Renal pelvis (tissue), 12 donors: ENCODE measurements at places on chromosomes 5 and 9. TPM values are rescaled to one million over a fixed set of nuclear protein-coding genes. Genes with fewer than 3 reads are reported as not detected.

Gene HMMR
- polyA plus RNA-seq = 21.9 TPM

Gene PCDHB11
- 3.8 TPM for polyA plus RNA-seq

Gene AGXT2
- 26.9 TPM for polyA plus RNA-seq

Gene C9orf50
- 1.2 TPM for polyA plus RNA-seq

Gene TRAF1
- 4.9 TPM for polyA plus RNA-seq

DNA sequence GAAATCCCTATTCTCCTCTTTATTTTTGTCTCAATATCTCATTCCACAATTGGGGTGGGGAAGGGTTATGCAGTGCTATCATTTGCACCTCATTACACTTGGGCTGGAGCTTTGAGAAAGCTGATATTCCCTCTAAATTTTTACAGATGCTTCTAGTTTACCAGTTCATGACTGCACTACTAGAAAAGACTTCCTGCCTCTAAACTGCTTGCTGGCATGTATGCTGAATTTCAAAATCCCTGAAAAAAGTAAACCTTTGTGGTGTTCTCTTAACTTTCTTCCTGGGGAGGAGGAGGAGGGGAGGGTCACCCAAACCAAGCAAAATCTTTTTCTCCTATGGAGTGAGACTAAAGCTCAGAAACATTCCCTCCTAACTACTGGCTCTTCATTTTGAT lies 45.1 kb downstream of the BNC2 start:
- DNase-seq = no peak

DNA sequence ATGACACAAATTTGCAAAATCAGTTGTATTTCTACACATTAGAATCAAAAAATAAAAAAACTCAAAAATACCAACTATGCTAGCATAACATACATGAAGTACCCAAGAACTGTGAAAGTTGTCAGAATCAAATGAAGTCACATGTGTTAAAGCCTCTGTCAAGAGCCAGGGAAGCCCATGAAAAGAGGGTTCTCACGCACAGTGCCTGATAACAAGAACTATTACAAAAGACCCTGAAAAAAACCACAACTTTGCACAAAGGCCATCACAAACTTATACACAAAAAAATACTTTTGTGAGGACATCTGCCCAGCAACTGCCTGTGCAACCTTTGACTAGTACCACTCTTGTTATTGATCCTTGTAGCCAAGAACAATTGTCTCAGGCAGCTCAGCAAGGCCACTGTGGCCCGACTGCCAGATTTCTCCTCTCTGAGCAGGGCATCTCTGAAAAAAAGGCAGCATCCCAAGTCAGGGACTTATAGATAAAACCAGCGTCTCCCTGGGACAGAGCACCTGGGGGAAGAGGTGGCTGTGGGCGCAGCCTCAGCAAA lies 28.9 kb upstream of the HNRNPA0 start:
- no peak for DNase-seq

DNA sequence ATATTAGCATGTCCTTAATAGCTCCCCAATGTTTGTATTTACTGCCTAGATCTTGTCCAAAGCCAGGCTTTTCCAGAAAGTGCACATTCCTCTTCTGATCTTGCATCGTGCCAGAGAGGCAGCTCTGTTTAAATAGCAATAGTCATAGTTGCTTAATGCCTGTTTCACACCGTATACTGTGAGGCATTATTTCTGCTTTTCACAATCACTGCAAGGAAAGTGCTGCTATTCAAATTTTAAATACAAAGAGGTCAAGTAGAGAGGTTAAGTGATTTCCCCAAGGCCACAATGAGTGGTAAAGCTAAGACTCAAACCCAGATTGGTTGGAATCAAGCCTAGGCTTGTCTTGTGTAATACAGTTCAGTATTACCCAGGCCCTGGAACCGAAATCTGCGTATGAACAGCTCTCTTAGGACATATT lies 153.6 kb downstream of the SNX18 start:
- no peak for DNase-seq

DNA sequence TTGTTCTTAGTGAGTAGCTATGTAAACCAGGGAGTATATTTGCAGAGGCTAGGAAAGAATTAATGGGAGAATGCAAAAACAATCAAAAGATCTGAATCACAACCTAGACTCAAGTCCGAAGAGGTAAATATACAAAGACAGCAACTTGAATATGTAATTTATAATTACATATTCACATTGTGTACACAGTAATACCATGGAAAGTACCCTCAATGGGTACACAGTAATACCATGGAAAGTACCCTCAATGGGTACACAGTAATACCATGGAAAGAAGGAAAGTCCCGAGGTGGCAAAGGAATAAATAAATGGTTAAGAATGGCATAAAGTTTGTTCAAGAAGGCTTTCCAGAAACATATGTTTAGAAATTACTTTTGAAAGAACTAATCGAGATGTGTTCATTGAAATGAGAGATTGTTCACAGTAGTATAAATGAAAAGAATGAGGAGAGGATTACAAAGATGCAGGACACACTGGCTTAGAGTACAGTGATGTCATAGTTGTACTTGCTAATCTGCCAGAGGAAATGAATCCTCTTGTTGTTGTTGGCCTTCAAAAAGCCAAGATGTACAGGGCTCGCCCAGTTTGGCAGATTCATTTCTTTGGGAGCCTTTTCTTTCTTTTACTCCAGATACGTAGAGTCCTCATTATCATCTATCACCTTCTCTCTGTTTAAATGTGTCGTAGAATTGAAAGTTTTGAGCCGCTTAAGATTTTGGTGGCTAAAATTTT lies 116.0 kb downstream of the UNC13B start:
- DNase-seq = no peak

- DNase-seq = no peak
Measured at GRCh38 chr5:113807427-113807991, 294.0 kb downstream of the YTHDC2 start.

- DNase-seq = no peak
Measured at GRCh38 chr5:155485386-155485785, 471.8 kb downstream of the KIF4B start.

- DNase-seq = no peak
Measured at GRCh38 chr9:114278881-114279570, 43.9 kb upstream of the ORM1 start.

DNA sequence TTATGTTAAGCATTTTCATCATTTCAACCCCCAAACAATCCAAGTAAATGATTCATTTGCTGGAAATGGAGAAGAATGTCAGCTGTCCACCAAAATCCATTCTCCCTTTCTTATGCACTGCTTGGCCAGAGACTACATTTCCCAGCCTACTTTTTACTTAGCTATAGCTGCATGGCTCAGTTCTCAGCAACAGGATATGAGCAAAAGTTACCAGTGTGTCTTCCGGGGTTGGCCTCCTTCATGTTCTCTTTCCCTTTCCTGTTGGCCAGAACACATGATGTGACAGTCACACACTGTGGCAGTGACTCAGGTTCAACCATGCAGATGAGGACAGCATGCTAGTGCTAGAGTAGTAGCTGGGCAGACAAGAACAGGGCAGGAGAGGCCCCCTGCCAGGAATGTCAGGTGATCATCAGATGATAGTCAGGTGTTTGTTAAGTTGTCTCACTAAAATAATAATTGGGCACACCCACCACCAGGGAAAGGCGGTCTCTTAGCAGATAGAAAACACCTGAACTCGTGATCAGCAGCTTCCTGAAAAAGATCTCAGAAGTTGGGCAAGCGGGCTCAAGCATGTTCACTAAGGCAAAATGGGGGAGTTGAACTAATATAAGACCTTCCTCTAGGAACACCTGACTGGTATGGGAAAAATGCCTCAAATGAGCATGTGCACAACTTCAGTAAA lies 12.2 kb downstream of the GPR150 start:
- no peak for DNase-seq

GRCh38 chr5:61379677-61380076 lies 47.6 kb downstream of the ZSWIM6 start:
- DNase-seq = no peak

- no peak for DNase-seq
Measured at GRCh38 chr5:136120529-136120928, 12.1 kb upstream of the SMAD5 start.
